ENCODE measurements at places on chromosomes 7 and 10.

DNA sequence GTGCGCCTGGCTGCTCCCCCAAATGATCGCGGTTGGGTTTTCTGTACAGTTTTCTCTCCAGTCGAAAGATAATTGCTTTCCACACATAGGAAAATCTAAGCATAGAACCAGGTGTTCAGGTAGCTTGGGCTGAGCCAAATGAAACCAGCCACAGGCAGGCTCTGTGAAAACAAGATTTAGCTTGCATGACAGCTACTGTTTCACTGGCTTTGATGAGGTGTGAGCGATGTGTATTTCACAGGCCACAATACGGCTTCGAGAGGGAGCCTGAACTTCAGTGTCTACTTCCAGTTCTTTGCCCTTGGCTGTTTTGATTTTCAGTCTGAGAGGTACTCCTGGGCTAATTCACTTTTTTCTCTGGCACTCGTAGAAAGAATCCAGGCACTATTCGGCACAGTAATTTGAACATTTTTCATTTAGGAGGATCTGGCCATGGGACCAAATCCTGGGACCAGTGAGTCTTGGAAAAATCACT is 110.5 kb downstream of the JCAD start:
- DNase-seq, result no peak

GRCh38 chr7:23473844-23474093 is 3.5 kb upstream of the IGF2BP3 start:
- no peak for DNase-seq

GRCh38 chr10:1923998-1924397 is 186.7 kb upstream of the ADARB2 start:
- DNase-seq, result no peak

- DNase-seq, result no peak
Measured at GRCh38 chr7:55005241-55005851, 13.5 kb upstream of the EGFR start.

GRCh38 chr10:131635564-131636015 is 265.2 kb upstream of the PPP2R2D start:
- peak; percentile 96 for DNase-seq

DNA sequence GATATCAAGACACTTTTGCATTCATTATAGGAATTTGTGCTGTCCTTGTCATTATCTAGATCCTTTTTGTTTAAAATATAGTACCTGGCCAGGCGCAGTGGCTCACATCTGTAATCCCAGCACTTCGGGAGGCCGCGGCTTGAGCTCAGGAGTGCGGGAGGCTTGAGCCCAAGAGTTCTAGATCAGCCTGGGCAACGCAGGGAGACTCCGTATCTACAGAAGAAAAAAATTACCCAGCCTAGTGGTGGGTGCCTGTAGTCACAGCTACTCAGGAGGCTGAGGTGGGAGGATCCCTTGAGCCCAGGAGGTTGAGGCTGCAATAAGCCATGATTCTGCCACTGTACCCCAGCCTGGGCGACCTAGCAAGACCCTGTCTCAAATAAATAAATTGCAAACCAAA is 621 bp upstream of the MORN4 start:
- peak; percentile 22 for DNase-seq

- no peak for DNase-seq
Measured at GRCh38 chr7:137695942-137696341, 150.8 kb downstream of the DGKI start.

DNA sequence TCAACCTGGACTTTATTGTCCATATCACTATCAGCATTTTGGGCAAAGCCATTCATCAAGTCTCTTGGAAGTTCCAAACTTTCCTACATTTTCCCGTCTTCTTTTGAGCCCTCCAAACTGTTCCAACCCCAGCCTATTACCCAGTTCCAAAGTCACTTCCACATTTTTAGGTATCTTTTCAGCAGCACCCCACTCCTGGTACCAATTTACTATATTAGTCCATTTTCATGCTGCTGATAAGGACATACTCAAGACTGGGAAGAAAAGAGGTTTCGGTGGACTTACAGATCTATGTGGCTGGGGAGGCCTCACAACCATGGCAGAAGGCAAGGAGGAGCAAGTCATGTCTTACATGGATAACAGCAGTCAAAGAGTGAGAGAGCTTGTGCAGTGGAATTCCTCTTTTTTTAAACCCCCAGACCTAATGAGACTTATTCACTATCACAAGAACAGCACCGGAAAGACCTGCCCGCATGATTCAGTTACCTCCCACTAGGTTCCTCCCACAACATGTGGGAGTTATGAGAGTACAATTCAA is 50.2 kb downstream of the NRF1 start:
- DNase-seq, result no peak

- DNase-seq, result no peak
Measured at GRCh38 chr7:28646376-28647075, 234.2 kb downstream of the CREB5 start.

- peak; percentile 91 for DNase-seq
Measured at GRCh38 chr10:21336476-21337170, 188.9 kb downstream of the SKIDA1 start.

- DNase-seq, result peak; percentile 35
Measured at GRCh38 chr10:128463991-128464760, 338.0 kb upstream of the MKI67 start.

GRCh38 chr10:52348037-52348564 is 34.0 kb downstream of the DKK1 start:
- no peak for DNase-seq

- DNase-seq, result no peak
Measured at GRCh38 chr7:64640504-64640903, 25.4 kb upstream of the ZNF107 start.

DNA sequence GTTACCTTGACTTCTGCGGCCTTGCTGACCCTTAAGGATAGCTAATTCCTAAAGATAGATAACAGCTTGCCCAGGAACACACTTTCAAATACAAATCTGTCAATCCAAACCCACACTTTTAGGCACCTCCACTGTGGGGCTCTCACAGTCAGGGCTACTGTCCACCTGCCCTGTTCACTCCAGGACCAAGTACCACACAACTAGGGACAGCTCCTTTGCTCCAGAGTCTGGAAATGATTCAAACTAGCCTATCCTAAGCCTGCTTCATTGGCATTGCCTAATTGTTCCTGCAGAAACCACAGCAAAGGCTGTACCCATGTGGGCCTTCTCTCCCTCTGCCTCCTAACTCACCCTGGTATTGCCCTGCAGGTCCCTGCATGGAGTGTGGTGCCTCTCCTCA is 538.9 kb upstream of the IGFBP3 start:
- no peak for DNase-seq

All from SW480 (cell line).